ENCODE measurements at places on chromosomes 4 and X.

- no peak for DNase-seq
Observed at GRCh38 chrX:38060331-38060878, 54.1 kb downstream of the SYTL5 start.

DNA sequence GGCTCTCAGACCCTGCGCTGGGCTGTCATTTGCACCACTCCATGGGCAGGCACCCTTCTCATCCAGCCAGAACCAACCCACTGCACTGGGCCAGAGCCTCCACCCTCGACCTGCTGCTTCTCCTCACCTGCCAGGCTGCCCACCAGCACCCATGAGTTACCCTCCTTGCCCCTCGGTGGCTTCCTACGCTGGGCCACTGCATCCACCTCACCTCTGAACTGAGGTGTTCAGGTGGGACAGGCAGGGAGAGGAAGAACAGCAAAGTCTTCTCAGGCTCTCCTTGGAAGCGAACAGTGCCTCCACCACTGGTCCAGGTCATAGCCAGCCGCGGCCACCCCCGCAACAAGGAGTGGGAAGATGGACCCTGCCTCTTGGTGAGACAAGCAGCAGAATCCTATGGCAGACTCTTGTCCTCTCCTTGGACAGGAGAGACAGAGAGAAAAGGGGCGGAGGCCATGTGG, 32.4 kb upstream of the HMX1 start:
- no peak for DNase-seq

DNA sequence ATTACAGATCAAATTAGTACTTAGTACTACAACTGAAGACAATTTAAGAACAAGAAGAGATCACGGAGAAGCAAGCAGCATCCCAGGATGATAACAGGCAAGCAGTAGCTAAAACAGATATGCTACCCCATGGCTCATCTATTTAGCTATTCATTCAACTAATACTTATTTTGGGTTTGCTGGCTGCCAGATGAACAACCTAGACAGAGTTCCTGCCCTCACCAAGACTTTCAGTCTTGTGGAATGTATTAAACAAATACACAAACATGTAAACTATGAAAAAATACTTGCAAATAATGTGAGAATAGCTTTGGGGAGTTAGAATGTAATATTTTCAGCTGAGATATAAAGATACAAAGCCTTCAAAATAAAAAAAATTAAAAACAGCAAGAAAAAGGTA, 2.4 kb upstream of the CORIN start:
- no peak for DNase-seq

DNA sequence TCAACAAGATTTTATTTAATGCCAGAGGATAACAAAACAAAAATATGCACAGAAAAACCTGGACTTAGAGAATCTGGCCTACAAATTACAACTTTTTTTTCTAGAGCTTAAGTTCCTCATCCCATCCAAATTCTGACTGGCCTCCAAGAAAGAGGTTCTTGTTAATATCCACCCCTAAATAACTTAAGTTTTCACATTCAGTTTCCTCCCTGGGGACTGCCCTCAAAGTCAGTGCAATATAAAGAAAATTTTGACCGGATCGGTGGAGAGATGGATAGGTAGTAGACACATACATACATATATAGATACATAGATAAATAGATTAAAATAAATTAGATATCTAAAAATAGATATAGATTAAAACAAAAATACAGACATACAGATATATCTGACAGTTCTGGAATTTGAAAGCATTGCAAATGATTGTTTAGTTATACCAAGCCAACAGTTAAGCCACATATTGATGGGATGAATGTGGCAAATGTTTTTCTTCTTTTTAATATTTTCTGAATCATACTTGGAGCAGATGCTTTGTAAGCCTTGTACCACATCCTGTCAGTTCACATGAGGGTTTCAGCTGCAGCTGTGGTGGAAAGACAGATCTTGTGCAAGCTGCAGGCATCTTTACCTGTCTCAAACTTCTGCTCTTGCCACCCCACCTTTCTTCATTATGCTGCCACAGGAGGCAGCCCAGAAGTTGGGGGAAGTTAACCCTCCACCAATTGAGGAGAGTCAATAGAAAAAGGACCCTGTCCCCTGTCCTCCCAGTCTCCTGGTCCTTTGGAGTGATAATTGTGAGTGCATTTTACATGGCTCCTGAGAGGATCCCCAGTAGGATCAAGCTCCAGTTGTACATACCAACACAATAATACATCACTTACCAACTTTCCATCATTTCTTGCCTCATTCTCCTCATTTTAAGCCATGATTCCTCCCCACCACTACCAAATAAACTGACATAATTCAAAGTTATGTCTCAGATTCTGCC, 58.5 kb upstream of the PRDM8 start:
- DNase-seq: peak; percentile 62

- no peak for DNase-seq
Observed at GRCh38 chrX:15136795-15137194, 133.1 kb downstream of the ASB9 start.

DNA sequence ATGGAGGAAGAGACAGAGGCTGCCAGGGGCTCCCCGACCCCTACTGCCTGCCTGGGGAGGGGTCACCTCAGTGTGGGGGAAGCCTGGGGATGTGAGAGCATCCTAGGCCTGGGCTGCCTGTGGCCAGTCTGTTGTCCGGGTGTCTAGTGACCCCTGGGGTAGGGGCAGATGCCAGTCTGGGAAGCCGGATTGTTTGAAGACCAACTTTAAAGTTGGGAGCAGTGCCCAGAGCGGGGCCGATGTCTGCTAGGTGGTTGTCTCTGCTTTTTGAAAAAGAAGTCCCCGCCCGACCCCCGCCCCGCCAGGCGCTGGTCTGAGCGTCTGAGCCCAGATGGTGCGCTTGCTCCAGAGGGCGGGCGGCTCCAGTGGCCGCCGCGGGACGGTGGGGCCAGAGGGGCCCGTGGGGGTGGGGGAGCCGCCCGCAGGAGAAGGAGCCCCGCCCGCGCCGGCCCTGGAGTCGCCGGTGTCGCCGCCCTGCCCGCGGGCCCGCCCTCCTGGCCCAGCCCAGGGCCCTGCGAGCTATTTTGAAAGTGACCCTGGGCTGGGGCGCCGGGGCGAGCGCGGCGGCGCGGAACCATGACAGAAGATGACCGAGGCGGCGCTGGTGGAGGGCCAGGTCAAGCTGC, at the start of gene DOK7:
Gene DOK7 (plus strand): TSS at position 517 of the 626 bp plus-strand sequence. CDS start 70 bp downstream, at position 587.
- no peak for DNase-seq

DNA sequence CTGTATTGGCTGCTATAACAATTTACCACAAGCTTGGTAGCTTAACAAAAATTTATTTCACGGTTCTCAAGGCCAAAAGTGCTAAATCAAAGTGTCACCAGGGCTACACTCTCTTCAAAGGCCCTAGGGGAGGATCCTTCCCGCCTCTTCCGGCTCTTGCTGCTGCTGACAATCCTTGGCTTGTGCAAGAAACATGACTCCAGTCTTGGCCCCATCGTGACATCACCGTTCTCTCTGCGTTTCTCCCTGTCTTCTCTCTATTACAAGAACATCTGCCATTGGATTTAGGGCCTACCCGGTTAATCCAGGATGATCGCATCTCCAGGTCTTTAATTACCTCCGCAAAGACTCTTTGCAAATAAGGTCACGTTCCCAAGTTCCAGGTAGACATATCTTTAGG, 10.4 kb upstream of the CLCN4 start:
- no peak for DNase-seq

GRCh38 chrX:102515975-102516941, at the start of gene TMSB15A:
Gene TMSB15A, minus strand, starts transcription at chrX:102516739.
- no peak for DNase-seq

- no peak for DNase-seq
Observed at GRCh38 chrX:42752730-42753129, 25.2 kb downstream of the PPP1R2C start.

DNA sequence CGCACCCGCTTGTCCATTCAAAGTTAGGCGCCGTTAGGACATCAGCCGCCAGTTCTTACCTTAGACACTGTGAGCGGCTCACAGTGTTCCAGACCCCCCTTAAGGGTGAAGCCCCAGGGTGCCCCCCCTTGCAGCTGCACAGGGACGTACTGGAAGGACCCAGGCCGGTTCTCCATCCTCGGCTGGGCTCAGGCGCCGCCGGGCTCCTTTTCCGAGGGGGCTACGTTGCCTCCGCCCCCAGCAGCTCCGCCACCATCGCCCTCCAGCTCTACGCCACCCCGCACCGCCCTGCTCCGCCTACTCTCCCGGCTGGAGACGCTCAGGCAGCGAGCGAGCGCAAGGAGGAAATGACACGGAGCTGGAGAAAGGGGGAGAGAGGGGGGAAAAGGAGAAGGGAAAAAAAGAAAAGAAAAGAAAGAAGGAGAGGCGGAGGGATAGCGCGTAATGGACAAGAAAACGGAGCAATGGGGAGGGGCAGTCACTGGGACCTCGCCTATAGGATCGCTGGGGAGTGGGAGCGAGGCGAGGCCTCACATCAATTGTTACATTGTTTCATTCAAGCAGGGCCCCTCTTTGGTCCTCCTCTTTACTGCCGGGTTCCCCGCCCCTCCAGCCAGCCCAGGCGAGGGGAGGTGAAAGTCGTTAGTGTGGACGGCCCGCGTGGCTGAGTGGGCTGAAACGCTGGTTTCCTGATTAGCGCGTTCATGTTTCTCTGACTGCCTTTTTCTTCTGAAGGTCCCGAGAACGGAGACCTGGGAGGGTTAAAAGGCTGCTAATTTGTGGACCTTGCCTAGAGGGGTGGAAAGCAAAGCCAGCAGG, at the start of gene SHROOM4:
Gene SHROOM4 (minus strand): TSS at position 352 of the 819 bp plus-strand sequence. CDS start 176 bp downstream, at position 176.
- DNase-seq: no peak

- DNase-seq: no peak
Observed at GRCh38 chr4:23717528-23718248, 172.2 kb downstream of the PPARGC1A start.

GRCh38 chr4:4794421-4794820, 65.0 kb upstream of the MSX1 start:
- DNase-seq: no peak

DNA sequence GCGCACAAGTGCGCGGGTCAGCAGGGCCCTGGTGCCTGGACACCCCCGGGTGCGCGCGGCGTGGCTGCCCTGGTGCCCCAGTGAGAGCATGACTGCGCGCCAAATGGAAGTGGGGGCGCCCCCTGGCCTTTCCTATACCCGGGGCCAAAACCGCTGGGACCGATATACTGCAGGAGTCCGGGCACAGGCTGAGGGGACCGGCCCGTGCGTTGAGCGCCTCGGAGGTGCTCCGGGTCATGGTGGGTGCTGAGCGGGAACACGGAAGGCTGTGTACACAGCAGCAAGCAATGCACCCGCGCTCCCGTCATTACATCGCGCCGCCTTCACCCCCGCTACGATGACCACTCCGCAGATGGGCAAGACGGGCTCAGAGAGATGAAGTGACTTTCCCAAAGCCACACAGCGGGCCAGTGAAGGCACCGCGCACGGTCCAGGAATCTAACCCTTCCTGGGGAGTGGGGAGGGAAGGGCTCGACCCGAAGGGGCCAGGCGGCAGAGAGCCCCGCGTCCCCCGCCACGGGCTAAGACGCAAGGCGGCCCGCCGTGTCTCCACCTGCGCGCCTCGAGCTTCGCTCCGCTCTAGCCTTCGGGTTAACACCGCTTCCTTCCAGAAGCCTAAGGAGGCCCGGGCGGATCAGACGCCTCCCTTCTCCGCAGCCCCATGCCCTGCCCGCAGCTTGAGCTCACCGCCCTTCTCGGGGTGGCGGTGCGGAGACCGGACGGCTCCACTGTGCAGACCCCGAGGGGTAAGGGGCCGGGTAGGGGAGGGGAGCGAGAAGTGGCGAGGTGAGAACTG, 11.3 kb downstream of the HMX1 start:
- no peak for DNase-seq

- DNase-seq: no peak
Observed at GRCh38 chr4:77232653-77233052, 75.6 kb downstream of the CCNG2 start.

- no peak for DNase-seq
Observed at GRCh38 chr4:163344147-163345125, 744 bp downstream of the NPY5R start.

DNA sequence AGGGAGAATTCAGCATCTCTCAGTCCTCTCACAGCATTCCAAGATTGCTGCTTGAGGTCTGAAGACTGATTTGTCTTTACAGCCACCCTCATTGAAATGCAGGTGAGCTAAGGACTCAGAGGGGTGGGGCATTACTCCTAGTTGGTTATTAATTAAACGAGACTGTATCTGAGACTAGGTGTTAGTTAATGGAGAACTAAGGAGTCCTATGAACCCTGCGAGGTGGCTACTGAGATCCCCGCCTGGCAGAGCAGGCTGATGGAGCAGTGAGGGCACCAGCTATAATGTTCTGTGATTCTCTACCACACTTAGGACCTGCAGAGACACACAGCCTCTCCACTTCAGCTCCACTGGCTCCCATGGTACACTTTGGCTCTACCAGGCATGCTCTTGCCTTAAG, 215.3 kb downstream of the MID1IP1 start:
- DNase-seq: no peak

DNA sequence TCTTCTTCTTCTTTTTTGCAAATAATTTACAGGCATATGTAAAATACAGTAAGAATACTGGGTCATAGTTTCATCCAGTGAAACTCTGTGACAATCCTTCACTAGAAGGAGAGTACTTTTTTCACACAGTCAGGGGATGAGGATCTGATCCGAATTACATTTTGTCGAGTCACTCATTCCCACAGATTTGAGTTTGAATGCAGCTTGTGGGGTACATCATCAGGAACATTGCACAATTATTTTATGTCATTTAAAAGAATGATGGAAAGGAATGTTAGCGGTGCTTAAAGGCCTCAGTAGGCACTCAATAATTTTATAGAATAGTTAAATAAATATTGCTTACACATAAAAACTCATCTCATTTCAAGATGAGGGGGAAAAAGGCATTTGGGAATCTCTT, 88.6 kb downstream of the CHRNA9 start:
- no peak for DNase-seq

- no peak for DNase-seq
Observed at GRCh38 chrX:129000797-129001196, 522.5 kb downstream of the SMARCA1 start.

- DNase-seq: no peak
Observed at GRCh38 chr4:100360211-100360610, 157.6 kb downstream of the EMCN start.

DNA sequence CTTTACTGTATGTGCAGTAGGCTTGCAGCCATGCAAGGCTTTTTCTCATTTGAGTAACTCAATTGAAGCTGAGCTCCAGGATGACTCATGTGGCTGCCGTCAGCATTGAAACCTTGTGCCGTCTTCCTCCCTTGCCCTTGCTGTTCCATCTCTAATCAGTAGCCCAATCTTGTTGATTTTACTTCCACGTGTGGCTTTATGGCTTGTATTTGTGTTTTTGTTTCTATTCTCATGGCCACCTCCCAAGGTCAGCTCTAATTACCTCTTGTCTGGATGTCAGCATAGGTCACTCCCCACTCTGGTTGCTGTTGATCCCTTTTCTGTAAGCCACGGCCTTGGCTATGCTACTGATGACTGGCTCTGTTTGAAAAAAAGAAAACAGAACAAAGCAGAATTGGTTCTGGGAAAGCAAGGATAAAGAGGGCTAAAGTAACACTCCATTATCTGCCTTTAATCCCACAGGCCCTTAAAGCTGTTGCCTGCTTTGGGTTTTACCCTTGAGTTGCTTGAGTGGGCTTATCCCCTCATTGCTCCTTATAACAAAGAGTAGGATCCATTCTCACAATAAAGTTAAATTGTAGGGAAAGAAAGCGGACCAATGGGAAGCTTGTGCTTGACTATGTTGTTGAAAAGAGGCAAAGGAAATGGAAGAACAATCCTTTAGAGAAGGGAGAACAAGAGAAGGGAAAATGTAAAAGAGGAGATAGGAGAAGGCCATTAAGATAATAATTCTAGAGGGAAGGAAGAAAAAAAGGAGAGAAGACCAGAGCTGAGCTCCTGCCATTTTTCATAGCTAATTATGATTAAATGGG, 173.9 kb upstream of the PGRMC2 start:
- no peak for DNase-seq

Measured in GDM1 (cell line).